ENCODE measurements at places on chromosomes 4 and X.

GRCh38 chr4:78227411-78228057 lies 170.4 kb downstream of the FRAS1 start:
- no peaks in the 10 kb centered on the region for H3K36me3 ChIP-seq
- DNase-seq, result no peak
- no peak overlapping the region for H3K4me3 ChIP-seq
- H3K27me3 ChIP-seq, result peaks cover 9% of the 10 kb centered on the region

GRCh38 chr4:158155656-158156356 lies 17.0 kb downstream of the GASK1B start:
- no peaks in the 10 kb centered on the region for H3K4me1 ChIP-seq
- no peak overlapping the region for H3K4me3 ChIP-seq
- no peak for DNase-seq
- no peaks in the 10 kb centered on the region for H3K36me3 ChIP-seq
- no peak overlapping the region for H3K27ac ChIP-seq

GRCh38 chr4:7078025-7078424 lies 10.2 kb upstream of the GRPEL1 start:
- DNase-seq, result no peak
- no peak overlapping the region for H3K27ac ChIP-seq
- no peaks in the 10 kb centered on the region for H3K4me1 ChIP-seq
- no peaks in the 10 kb centered on the region for H3K36me3 ChIP-seq
- H3K27me3 ChIP-seq, result peaks cover 29% of the 10 kb centered on the region
- H3K4me3 ChIP-seq, result no peak overlapping the region

DNA sequence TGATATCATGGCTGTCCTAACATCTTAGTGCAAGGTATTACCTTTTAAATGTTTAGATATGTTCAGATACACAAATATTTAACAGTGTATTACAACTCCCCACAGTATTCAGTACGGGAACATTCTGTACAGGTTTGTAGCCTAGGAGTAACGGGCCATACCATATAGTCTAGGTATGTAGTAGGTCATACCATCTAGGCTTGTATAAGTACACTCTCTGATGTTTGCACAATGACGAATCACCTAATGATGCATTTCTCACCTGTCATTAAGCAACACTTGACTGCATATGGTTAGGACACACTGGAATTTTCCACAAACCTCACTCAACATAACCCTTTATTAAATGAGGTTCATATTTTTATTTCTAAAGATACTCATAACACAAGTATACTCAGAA lies 67.7 kb downstream of the THOC2 start:
- no peak overlapping the region for H3K4me3 ChIP-seq
- no peak overlapping the region for H3K27ac ChIP-seq
- no peak for DNase-seq
- H3K27me3 ChIP-seq, result no peaks in the 10 kb centered on the region

DNA sequence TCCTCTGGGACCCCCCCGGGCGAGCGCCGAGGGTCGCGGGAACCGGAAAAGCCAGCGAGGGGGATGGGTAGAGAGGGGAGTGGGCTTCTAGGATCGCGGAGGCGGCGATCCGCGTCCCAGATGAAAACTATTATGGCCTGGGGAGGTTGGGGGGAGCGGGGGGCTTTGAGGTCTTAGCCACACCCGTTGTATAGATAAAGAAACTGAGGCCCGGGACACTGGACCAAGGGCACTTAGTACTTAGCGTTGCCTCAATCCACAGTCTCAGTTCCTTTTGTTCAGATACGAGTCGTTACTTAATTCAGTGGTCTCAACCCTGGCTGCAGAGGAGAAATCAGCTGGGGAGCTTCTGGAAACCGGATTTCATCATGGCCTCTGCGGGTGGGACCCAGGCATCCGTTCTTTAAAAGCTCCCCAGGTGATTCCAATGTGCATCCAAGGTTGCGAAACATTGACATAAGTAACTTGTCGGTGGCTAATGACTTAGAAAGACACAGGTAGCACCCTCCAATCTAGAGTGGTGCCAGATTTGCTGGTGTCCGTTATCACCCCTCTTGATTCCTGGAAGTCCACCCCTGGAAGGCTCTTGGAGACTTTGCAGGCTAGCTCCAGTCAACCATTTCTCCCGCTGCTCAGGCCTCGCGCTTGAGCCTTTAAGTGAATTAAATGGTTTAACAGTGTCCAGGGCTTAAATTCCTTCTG lies 90.7 kb downstream of the GEMIN8 start:
- peak overlapping the region; percentile 31 for H3K4me3 ChIP-seq
- H3K27ac ChIP-seq, result no peak overlapping the region
- DNase-seq, result no peak
- peaks cover 30% of the 10 kb centered on the region for H3K27me3 ChIP-seq

DNA sequence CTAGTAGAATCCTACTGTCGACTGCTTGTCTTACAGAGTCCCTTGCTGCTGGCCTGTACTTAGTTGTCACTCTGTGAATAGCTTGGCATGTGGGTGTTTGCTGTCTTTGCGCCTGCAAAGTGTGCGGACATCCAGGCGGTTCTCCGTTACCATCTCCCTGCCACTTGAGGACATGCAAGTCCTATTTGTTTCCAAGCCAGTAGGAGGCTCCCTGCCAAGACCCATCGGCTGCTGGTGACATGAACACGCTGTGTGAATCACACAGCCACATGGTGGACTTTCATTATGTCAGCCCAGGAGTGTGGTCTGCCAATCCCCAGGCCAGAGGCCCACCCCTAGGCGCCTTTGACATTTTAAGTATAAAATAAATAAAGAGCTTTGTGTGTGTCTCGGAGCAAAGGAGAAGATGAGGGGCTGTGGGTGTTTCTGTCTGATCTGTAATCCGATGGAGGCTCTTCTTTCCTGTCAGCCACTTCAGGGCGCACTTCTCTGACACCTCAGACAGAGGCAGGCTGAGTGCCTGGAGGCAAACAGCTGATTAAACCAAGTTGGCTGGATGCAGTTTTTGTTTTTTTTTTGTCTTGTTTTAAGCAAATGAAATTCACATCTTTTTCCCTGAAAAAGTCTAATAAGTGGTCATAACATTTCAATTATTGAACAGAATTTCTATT lies 51.5 kb downstream of the ALPK1 start:
- H3K27ac ChIP-seq, result no peak overlapping the region
- no peak overlapping the region for H3K4me3 ChIP-seq
- no peaks in the 10 kb centered on the region for H3K4me1 ChIP-seq
- H3K36me3 ChIP-seq, result no peaks in the 10 kb centered on the region
- no peaks in the 10 kb centered on the region for H3K27me3 ChIP-seq

- peaks cover 48% of the 10 kb centered on the region for H3K4me1 ChIP-seq
- peak overlapping the region; percentile 89 for H3K27ac ChIP-seq
- DNase-seq, result no peak
- no peaks in the 10 kb centered on the region for H3K27me3 ChIP-seq
- peak overlapping the region; percentile 87 for H3K4me3 ChIP-seq
- peaks cover 2% of the 10 kb centered on the region for H3K36me3 ChIP-seq
These were observed 824 bp downstream of the TBC1D14 start for GRCh38 chr4:6910340-6910959.

GRCh38 chr4:70195425-70195824 lies at the start of gene ODAM:
ODAM (plus strand) TSS chr4:70195725; CDS start chr4:70196544, 819 bp downstream.
- no peak for DNase-seq
- no peaks in the 10 kb centered on the region for H3K27me3 ChIP-seq
- no peak within 1 kb of the TSS for H3K27ac ChIP-seq
- no peak within 1 kb of the TSS for H3K4me3 ChIP-seq

DNA sequence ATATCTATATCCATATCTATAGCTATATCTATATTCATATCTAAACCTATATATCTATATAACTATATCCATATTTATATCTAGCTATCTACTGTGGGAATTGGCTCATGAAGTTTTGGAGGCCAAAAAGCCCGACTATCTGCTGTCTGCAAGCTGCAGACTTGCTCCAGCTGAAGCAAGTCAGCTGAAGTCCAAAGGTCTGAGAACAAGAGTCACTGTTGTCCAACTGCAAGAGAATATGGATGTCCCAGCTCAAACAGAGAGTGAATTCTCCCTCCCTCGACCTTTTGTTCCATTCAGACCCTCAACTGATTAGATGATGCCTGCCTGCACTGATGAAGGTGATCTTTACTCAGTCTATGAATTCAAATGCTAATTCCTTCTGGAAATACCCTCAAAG lies 63.3 kb upstream of the VCX start:
- no peak overlapping the region for H3K27ac ChIP-seq
- H3K27me3 ChIP-seq, result no peaks in the 10 kb centered on the region
- no peaks in the 10 kb centered on the region for H3K36me3 ChIP-seq
- H3K4me1 ChIP-seq, result no peaks in the 10 kb centered on the region
- DNase-seq, result no peak
- no peak overlapping the region for H3K4me3 ChIP-seq

DNA sequence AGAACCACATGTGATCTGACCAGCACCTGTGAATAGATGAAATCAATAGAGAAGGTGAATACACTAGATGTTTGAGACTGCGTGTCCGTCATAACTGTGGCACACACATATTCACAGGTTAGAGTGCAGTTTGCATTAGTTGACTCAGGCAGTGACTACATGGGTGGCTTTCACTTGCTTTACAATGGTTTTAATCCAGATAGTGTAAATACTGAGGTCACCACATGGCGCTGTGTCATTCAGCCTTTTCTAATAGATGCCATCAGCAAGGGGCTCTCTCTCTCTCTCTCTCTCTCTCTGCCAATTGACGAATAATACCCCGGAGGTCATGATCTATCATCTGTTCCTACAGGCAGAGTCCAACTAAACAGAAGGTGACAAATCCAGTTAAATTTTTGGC lies 30.7 kb upstream of the FGF13 start:
- H3K27me3 ChIP-seq, result no peaks in the 10 kb centered on the region
- no peak for DNase-seq
- H3K36me3 ChIP-seq, result no peaks in the 10 kb centered on the region
- H3K4me3 ChIP-seq, result no peak overlapping the region

DNA sequence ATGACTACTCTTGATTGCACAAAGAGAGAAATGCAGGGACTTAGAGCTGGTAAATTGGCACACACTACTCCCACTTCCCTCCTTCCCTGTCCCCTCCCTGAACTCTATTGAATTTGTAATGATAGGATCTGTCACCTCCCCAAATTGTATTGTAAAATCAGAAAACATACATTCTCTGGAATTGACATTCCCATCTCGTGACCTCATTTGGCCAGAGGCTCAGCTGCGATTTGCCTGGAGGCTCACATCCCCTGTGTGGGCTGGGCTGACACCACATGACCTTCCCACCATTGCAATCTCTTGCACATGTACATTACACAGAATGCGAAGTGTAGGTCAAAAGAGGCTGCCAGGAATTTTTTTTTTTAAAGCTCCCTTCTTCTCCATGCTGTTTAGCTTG lies 172.1 kb downstream of the MID1IP1 start:
- H3K4me1 ChIP-seq, result no peaks in the 10 kb centered on the region
- H3K4me3 ChIP-seq, result no peak overlapping the region
- H3K36me3 ChIP-seq, result no peaks in the 10 kb centered on the region
- H3K27me3 ChIP-seq, result no peaks in the 10 kb centered on the region

GRCh38 chrX:134868771-134869495 lies 121.9 kb upstream of the SMIM10 start:
- H3K27ac ChIP-seq, result no peak overlapping the region
- no peak for DNase-seq
- no peaks in the 10 kb centered on the region for H3K36me3 ChIP-seq
- H3K4me1 ChIP-seq, result no peaks in the 10 kb centered on the region
- no peak overlapping the region for H3K4me3 ChIP-seq

DNA sequence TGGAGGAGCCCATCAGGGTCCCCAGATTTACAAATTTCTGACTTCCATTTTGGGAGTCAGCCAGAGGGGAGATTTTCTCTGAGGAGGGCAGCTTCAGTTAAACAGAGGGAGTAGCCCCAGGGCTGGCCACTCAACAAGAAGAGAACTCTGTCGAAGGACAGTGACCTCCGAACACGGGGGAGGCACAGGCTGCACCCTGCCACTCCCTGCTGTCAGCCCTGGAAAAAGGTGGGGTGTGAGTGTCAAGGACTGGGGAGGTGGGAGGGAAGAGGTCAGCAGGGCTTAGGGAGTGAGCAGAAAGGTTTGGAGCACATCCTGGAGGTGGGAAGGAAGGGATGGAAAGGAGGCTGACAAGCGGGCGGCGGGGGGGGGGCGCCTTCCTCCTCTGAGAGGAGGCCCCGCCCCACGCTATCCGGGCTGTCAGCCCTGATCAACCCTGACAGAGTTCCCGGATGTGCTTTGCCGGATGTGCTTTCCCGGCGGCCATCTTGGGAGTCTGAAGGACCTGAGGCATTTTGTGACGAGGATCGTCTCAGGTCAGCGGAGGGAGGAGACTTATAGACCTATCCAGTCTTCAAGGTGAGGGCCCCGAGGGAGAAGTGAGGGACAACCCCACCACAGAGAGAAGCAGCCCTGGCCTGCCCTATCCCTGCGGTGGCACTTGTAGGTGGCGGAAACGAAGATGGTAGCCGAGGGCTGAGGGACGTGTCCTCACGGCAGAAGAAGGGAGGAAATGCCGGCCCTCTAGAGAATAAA lies at the start of gene MAGEC1:
Gene MAGEC1 (plus strand): TSS at position 495 of the 756 bp plus-strand sequence. CDS start 1,179 bp downstream, outside the sequence.
- H3K4me1 ChIP-seq, result no peaks in the 10 kb centered on the region
- no peak within 1 kb of the TSS for H3K4me3 ChIP-seq
- no peak within 1 kb of the TSS for H3K27ac ChIP-seq
- H3K27me3 ChIP-seq, result no peaks in the 10 kb centered on the region
- DNase-seq, result no peak
- no peaks in the 10 kb centered on the region for H3K36me3 ChIP-seq

GRCh38 chr4:27011401-27011800 lies 150.8 kb downstream of the STIM2 start:
- no peak for DNase-seq
- peaks cover 8% of the 10 kb centered on the region for H3K4me1 ChIP-seq
- H3K27me3 ChIP-seq, result no peaks in the 10 kb centered on the region
- H3K4me3 ChIP-seq, result no peak overlapping the region

DNA sequence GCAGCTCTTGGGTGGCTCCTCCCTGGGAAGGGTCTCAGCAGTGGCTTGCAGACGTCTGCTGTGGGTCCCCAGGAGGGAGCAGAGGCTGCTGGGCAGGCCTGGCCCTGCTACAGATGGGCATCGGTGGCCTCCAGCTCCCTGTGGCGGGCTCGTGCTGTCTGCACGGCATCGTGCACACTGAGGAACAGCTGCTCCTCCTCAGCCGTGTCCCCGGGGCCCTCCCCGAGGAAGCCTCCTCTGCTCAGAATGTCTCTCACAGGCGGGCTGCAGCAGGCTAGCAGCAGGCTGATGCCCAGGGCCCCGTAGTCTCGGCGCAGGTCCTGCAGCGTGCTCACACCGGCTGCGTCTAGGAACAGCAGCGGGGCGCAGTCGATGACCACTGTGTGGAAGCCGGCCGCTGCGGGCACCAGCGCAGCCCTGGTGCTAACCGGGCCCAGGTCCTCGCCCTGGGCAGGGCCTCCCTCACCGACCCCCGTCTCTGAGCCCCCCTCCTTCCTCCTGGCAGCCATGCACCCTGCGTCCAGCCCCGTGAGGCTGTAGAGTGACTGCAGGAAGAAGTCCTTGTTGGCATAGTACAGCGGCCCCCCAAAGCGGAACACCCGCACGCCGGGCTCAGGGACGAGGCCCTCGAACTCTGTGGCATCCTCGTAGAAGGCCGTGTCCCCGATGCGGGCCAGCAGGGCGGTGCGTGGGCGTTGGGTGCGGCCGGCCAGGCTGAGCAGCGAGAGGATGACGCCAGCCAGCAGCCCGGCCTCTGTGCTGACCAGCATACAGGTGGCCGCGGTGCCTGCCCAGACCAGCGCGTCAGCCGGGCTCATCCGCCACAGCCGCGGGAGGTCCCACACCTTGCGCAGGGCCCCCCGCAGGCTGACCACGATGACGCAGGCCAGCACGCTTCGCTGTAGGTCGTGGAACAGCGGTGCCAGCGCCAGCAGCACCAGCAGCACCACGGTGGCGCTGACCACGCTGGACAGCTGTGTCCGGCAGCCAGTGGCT lies 2.2 kb downstream of the IDUA start:
- no peak for DNase-seq
- H3K36me3 ChIP-seq, result no peaks in the 10 kb centered on the region
- no peaks in the 10 kb centered on the region for H3K27me3 ChIP-seq

All from activated CD8-positive, alpha-beta T cell treated with anti-CD3 and anti-CD28 coated beads, Interleukin-2, amount 10 ng/mL, durations not matched to agents 7 days and 5 days (primary cell).